Neural crest cell (in vitro differentiated cells): ENCODE measurements at places on chromosomes 16 and 17.

- DNase-seq: no peak
Observed at GRCh38 chr16:75810342-75810741, 84.1 kb upstream of the CPHXL start.

GRCh38 chr17:10035885-10036284 is 130.8 kb upstream of the RCVRN start:
- DNase-seq: no peak

DNA sequence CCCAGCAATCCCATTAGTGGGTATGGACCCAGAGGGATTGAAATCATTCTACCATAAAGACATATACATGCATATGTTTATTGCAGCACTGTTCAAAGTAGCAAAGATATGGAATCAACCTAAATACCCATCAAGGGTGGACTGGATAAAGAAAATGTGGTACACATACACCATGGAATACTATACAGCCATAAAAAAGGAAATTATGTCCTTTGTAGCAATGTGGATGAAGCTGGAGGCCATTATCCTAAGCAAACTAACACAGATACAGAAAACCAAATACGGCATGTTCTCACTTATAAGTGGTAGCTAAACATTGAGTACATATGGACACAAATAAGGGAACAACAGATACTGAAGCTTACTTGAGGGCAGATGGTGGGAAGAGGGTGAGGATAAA is 2.4 kb downstream of the KRTAP2-3 start:
- no peak for DNase-seq

- DNase-seq: no peak
Observed at GRCh38 chr16:66026211-66026610, 340.3 kb upstream of the CDH5 start.

GRCh38 chr17:38354466-38354865 is 2.8 kb downstream of the SOCS7 start:
- no peak for DNase-seq

DNA sequence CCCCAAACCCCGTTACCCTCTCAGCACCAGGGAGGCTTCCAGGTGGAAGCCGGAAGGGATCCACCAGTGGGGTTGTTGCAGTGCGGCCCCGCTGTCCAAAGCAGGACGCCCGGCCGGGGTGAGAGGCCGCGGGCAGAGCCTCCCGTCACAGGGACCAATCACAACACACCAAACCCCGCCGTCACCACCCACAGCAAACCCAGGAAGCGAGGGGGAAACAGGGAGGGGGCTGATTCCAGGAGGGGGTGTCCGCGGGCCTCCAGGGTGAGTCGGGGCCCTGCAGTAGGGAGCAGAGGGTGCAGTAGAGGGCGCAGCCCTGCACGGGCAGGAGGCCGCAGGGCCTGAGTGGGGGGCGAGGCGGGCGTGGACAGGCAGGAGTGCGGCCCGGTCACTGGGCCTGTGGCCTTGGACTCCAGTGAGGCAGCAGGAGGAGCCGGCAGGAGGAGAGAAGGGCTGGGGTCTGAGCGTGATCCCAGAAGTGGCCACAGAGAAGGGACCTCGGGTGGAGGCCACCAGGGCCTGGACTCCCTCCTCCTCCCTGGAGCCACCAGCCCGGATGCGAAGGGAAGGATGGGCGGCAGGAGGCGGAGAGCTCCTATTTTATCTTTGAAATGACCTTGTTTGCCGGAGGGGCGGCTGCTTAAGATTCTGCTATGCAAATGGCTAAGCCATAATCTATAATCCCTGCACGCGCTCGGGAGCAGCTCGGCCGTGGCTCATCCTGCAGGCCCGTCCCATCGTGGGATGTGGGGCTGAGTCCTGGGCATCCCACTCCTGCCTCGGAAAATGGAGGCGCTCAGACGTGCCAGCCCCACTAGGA is 41.5 kb downstream of the ZFPM1 start:
- DNase-seq: no peak

DNA sequence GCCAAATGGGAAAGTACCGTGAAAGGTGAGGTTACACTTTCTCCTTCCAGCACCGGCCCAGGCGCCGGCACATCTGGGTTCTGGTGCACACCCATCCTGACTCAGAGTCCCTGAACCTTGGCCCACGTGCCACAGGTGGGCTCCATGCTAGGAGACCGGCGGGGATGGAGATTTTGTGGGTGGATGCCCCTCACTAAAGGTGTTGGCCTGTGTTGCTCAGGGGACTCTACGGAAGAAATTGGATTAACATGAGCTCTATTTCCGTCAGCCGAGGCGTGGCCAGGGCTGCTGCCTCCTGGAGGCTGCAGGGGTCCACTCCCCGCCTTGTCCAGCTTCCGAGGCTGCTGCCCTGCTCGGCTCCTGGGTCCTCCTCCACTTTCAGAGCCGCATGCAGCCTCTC is 30.8 kb downstream of the FBXO31 start:
- no peak for DNase-seq

GRCh38 chr16:88969361-88969831 is 7.6 kb downstream of the CBFA2T3 start:
- DNase-seq: no peak
